ENCODE measurements at places on chromosomes 3 and 15.
A peak's percentile ranks its signal among the peaks of the same experiment; 100 is the strongest.

DNA sequence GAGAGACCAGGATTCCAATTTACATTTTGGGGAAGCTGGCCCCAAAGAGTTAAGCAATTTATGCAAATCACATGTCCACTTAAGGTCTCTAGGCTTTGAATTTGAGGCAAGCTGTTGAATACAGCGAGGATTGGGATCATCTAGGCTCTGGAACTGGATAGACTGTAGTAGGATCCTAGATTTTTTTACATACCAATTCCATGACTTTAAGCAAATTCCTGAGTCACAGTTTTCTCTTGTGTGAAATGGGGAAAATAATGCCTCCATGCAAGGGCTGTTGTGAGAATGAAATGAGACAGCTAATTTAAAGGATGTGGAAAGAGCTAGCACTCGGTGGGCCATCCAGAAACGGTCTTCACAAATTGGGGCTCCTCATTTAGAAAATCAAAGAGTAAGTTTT lies 103.4 kb downstream of the MINAR1 start:
- no peak for DNase-seq

DNA sequence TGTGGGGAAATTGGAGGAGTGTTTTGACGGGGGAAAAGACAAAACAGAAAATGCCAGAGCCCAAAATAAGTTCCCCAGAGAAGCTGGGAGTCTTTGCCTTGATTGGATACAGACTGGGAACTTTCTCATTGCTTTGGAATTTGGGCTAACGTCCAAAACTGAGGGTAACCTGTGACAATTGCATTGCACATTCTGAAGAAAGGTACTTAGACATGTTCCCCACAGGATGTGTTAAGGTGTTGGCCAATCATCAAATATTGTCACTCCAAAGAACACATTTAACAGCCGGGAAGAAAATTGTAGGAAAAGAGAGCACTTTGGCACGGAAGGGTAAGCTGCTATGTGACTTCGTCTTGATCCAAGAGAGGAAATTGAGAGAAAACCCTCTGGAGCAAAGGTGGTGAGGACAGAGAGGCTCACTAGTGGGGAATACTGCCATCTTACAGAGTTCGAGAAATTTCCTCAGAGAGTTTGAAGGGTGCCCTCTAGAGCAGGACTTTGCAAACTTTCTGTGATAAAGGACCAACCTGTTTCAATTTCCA lies 619.5 kb upstream of the TBL1XR1 start:
- DNase-seq, result no peak

DNA sequence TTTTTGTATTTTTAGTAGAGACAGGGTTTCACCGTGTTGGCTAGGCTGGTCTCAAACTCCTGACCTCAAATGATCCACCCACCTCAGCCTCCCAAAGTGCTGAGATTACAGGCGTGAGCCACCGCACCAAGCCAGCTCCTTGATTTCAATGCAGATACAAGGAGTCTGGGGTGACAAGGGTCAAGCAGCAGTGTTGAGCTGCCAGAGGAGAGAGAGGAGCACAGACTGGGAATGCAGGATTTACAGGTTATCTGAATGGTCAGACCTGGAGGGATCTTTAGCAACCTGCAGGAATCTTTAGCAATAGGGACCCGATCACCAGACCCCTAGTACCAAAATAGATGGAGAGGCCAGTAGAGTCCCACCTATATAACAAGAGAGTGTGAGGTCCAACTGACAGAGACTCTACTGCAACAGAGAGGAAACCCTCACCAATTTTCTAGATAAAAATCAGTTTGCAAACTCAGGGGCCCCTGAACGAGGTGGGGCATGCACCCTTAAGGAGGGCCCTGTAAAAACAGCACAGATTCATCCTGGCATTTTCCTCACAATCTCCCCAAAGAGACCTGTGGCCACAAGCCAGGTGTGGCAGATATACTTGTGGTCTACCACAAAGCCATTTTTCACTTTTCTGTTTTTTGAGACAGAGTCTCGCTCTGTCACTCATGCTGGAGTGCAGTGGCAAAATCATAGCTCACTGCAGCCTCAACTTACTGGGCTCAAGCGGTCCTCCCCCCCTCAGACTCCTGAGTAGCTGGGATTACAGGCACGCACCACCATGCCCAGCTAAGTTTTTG lies 10.7 kb upstream of the SHISA5 start:
- DNase-seq, result peak; percentile 82

DNA sequence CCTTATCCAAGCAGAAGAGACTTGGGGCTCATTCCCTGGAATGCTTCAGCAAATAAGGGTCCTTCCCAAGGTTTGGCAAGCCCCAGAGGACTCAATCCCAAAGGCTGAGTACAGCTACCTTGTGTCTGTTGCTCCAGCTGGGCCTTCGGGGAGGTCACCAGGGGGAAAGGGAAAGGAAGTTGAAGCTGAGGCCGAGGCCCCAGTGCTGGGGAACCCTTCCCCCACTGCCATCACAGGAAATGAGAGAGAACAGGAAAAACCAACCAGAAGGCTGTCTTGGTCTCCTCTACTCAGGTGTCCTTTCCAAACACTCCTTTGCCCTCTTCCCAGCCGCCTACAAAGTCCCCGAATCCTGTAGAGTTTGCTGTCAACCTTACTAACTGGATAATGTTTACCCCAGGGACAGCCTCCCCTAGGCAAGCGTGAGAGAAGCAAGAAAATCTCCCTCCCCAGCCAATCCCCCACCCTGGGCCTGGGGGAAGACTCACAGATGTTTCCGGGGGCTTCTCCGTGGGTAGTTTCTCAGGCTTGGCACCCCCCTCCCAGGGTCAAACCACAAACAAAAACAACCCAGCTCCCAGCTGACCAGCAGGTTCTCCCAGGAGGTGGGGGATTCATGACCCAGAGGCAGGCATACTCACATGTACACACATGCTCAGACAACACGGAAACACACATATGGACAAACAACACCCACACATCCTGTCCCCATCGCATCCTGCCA lies 5.5 kb downstream of the CSRNP1 start:
- DNase-seq, result peak; percentile 77

DNA sequence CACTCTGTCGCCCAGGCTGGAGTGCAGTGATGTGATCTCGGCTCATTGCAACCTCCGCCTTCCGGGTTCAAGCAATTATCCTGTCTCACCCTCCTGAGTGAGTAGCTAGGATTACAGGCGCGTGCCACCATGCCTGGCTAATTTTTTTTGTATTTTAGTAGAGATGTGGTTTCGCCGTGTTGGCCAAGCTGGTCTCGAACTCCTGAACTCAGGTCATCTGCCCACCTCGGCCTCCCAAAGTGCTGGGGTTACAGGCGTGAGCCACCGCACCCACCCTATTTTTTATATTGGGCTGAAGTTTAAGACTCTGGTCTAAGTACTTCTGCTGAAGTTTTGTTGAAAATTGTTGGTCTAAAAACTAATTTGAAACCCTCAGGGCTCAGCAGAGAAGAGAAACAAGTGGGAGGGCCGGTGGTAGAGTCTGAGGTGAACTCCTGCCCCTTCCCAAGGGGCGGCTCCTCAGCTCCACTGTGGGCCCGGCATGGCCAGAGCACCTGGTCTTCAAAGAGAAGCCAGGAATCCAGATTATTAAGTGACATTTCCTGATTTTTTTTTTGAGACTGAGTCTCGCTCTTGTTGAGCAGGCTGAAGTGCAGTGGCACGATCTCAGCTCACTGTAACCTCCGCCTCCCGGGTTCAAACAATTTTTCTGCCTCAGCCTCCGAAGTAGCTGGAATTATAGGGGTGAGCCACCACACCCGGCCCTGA lies 4.0 kb downstream of the HDAC11 start:
- DNase-seq, result no peak

All from DND-41 (cell line).